Activated CD4-positive, alpha-beta T cell treated with anti-CD3 and anti-CD28 coated beads, Interleukin-2, amount 50 U/mL, for 4 hours (primary cell): ENCODE measurements at places on chromosomes 2 and 18.

- DNase-seq = no peak
These were observed 10.6 kb upstream of the MALL start for GRCh38 chr2:110126086-110126773.

DNA sequence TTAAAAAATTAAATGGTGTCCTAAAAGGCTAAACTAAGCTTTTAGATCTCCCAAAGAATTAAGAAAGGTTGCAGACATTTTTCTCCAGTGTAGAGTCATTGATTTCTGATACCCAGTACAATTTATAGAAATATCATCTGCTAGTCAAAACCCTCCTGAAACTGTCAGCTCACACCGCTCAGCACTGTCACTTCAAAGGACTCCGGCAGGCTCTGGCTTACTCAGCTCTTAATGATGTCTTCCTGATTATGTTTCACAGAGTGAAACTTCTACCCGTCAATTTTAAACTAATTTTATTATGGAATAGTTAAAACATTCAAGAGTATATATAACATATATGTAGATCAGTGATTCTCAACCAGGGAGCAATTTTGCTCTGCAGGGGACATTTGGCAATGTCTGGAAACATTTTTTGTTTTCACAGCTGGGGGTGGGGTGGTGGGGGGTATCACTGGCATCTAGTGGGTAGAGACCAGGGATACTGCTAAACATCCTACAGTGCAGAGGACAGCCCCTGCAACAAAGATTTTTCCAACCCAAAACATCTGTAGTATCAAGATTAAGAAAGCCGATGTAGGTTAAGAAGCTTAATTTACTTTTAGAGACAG is 31.6 kb downstream of the CDK15 start:
- DNase-seq = no peak

- DNase-seq = no peak
These were observed 78.9 kb downstream of the NRXN1 start for GRCh38 chr2:50953021-50953420.

DNA sequence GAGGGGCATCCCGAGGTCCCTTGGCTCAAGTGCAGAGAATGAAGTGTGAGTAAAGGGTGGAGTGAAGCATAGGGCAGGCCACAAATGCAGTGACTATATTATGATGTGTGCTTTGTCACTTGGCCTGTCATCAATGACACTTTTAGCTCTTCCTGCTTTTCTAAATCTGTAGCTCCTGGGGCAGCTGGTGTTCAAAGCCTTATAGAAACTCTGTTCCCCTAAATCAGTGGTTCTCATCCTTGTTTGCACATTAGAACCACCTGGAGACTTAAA is 135.6 kb upstream of the LGALSL start:
- DNase-seq = no peak

DNA sequence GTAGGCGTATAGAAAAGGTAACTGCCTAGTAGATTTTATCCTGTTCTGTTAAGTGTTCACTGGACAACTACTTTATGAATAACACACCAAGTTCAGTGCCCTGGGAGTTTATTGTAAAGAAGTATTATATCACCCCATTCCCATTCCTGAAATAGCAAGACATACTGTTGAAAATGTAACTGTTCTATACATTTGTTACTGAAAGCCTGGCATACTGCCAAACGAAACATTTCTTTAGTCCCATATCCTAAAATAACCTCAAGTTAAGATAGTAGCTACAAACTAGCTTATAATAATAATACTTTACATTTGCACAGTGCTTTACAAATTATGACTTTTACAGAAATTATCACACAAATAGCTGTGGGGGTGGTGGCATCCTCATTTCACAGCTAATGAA is 25.1 kb downstream of the SPDYA start:
- DNase-seq = no peak

DNA sequence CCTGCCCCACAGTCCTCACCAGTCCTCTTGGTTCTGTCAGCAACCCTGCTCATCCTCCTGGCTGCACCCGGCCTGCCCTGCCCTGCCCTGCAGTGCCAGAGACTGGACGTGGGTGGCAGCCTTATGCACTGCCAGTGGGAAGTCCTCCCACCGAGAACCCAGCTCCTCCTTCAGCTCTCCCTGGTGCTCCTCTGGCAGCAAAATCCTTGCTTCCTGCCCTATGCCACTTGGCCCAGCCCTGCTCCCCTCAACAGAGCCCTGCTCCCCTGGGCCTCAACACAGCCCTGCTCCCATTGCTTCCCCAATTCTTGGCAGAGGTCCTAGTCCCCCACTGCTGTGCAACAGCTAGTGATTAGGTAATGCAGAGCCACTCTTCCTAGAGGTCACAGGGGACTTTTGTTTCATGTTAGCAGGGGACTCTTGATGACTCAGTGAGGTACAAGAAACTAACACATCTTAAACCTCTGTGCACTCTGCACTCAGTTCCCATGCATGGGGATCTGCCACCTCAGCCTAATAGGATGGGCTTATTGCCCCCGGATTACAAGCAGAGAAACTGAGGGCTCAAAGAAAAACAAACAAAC is 58.0 kb upstream of the EDAR start:
- no peak for DNase-seq

DNA sequence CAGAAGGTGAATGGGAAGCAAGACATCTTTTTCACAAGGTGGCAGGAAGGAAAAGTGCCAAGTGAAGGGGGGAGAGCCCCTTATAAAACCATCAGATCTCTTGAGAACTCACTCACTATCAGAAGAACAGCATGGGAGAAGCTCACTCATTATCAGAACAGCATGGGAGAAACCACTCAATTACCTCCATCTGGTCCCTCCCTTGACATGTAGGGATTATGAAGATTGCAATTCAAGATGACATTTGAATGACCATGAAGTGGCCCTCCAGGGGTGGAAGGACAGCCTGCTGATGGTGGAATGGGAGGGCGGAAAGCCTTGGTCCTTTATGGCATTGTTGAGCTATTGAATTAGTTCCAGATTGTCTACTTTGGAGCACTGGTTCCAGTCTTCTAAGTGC is 413.0 kb upstream of the MEX3C start:
- DNase-seq = no peak

DNA sequence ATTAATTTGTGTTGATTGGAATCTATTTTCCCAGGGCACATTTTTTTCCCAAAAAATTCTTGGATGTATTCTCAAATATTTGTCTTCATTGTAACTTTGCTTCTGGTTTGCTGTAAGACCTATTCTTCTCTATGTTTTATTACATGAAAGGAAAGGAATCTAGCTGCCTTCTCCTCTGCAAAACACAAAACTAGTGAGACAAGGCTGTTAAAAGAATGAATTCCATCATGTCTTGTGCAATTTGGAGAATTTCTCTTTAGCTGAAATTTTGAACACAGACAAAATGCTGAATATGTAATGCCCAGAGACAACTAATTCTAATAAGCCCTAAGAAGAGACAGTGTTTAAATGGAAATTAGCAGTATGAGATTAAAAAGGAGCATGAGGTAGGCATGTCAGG is 275.9 kb downstream of the CDH20 start:
- no peak for DNase-seq

- DNase-seq = no peak
These were observed 11.3 kb upstream of the ARHGEF4 start for GRCh38 chr2:130825231-130825965.

DNA sequence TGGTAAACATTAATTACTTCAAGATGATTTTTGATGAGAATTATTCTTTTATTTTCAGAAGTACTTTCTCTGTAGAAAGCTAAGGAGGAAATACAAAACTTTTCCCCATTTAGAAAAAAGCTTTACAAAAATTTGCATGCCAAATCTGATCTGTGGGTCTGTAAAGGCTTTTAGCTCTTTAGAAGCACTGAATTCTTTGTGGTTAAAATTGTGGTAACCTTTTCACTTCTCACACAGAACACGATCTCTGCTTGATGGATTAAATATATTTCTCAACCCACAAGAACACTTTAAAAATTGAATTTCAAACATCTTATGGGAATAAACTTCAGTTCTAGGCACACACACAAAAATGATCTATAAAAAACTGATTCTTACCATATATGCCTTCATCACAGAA is 63.7 kb downstream of the VIL1 start:
- DNase-seq = no peak

GRCh38 chr2:64094663-64095382 is 49.4 kb downstream of the PELI1 start:
- DNase-seq = no peak

DNA sequence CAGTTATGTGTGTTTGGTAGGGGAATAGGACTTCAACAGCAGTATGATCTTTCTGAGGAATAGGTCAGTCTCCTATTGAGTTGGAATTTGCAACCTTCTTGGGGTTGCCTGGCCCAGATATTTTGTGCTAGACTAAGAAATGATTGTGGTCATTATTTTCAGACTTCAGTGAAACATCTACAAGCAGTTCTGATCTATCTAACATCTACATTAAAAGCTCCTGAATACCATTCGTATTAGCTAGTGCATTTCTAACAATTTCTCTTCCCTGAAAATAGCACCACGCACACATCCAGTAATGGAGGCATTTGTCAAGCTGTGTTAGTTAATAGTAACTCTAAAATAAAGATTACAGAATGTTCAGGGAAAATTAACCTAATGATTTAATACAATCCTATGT is 179.3 kb downstream of the FIGN start:
- no peak for DNase-seq

- no peak for DNase-seq
These were observed 78.0 kb upstream of the DNMT3A start for GRCh38 chr2:25419678-25420242.

DNA sequence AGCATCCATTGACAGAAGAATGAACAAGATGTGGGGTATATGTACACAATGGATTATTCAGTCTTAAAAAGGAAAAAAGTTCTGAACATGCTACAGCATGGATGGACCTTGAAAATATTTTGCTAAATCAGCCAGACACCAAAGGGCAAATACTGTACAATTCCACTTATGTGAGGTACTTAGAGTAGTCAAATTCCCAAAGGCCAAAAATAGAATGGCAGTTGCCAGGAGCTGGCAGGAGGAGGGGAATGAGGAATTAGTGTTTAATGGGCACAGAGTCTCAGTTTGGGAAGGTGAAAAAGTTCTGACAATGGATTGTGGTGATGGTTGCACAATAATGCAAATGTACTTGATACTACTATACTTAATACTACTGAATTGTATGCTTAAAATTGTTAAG is 193.2 kb downstream of the MBD2 start:
- DNase-seq = no peak

DNA sequence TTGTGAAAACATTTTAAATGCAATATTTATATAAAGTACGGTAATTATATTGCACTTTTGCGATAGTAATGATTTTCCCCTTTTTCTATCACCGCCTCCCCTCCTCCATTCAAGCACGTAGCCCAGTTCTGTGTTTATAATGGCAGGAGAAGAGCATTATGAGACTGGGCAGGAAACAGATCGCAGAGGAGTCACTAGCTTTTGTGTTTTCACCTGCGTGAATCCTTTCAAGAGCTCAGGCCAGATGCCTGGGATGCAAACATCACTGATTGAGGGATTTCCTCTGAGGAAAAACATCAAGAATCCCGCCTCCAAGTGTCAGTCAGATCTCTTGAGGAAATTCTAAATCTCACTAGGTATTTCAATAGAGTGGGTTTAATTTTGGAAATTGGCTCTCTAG is 178.4 kb upstream of the FN1 start:
- no peak for DNase-seq

DNA sequence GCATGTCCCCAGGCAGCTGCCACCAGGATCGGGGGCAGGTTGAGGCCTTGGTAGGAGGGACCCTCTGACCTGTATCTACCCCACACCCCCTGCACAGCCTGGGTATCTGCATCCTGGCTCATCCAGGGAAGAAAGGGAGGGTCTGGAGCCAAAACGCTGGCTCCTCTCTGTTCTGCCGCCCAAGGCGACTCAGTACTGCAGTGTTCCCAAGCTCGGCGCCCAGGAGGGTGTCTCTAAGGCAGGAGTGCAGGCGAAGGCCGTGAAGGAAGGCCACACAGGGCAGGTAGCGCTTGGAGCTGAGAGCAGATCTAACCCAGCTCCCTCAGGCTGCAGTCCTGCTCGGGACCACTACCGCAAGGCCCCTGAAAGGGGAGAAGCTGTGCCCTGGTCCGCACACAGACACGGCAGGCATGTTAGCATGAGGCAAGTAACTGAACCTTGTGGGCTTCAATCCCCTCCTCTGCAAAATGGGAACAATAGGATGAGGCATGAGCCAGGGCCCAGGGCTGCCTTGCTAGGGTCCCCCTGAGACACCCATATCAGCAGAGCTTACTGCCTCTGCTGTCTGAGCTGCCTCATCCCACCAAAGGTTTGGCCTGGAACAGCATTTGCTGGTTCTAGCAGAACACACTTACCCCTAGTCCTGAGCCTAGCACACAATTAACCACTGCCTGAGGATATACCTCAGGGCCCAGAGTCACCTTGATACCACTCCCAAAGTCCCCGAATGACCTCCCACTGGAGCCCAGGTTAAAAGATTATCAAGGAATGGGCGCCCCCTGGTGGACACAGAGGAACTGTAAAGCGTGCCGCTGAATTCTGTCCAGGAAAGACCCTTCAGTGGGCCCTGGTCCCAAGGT is 6.5 kb downstream of the PTMA start:
- DNase-seq = peak; percentile 80

DNA sequence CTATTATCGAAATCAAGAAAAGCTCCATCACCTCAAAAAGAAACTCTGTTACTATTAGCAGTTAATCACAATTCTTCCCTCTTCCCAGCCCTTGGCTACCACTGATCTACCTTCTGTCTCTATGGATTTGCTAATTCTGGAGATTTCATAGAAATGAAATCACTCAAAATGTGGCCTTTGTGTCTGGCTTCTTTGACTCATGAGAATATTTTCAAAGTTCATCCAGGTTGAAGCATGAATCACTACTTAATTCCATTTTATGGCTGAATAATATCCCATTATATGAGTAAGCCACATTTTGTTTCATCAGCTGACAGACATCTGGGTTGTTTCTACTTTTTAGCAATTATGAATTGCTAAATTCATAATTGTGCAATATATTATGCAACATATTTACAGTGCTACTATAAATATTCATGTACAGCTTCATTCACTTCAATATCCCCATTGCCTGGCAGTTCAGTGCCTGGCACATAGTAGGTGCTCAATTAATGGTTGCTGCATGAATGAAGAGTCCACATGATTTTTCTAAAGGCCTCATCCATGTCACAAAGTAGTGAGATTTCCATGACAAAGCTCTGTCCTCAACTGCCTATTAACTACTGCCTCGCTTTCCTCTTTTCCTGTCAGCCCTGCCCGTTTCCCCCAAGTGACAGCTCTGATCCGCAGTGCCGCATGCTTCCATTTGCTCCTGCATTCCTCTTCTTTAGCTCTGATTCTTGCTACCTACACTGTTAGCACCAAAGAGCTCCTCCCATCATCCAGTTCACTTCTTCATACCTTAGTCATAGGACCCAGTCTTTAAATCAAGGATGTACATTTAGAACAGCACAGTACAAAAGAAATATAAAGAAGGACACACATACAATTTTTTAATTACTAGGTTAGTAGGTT is 32.8 kb downstream of the CCDC93 start:
- no peak for DNase-seq

DNA sequence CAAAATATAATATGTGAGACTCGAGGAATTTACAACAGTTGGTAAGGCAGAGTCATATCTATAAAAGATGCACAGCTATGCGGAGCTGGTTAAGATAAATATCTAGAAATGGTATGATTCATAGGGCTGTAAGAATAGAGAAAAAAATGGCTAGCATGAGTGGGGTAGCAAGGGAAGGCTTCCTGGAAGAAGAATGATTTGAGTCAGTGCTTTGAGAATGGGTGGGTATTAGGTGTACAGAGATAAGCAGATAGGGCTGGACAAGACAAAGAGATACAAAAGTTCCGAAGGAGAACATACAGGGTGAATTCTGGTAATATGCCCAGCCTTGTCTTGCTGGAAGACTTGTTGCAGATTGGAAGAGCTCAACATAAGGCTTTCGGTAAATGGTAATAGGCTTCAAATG is 291.5 kb upstream of the CCDC68 start:
- DNase-seq = no peak

GRCh38 chr2:5736050-5736449 is 43.9 kb downstream of the SOX11 start:
- no peak for DNase-seq
